ENCODE measurements at places on chromosomes 12 and 14.

GRCh38 chr12:54029529-54030441 lies 1.5 kb downstream of the HOXC6 start:
- DNase-seq, result no peak

DNA sequence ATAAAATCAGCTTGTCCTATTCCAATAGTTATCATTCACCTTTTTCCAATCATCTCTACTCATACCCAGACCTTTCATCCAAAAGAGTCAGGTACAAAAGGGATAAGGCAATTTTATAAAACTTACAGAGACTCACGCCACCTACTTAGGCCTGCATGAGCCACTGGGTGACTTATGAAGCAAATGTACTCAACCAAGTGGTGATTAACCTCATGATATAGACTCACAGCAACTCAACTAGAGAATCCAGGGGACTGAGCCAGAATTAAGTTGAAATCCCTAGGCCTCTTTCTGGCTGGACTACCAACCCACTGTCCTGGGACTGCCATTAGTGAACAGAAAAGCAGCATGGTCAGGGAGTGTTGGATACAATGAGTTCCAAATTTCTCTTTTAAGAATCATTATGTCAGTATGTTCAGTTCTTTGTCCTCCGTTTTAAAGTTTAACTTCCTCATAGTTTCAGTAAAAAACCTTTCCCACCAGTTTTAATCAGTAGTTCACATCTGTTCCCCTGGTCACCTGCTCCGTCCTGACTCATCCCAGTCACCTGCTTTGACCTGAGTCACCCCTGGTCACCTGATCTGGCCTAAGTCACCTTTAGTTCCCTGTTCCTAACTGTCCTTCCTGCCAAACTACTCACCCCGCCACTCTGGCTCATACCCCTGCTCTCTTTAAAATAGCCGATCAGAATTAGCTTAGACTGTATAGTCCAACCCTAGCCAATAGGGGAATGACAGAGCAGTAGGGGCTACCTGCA lies 36.8 kb downstream of the SPTSSA start:
- no peak for DNase-seq

GRCh38 chr14:53002576-53002975 lies 51.7 kb upstream of the FERMT2 start:
- no peak for DNase-seq

DNA sequence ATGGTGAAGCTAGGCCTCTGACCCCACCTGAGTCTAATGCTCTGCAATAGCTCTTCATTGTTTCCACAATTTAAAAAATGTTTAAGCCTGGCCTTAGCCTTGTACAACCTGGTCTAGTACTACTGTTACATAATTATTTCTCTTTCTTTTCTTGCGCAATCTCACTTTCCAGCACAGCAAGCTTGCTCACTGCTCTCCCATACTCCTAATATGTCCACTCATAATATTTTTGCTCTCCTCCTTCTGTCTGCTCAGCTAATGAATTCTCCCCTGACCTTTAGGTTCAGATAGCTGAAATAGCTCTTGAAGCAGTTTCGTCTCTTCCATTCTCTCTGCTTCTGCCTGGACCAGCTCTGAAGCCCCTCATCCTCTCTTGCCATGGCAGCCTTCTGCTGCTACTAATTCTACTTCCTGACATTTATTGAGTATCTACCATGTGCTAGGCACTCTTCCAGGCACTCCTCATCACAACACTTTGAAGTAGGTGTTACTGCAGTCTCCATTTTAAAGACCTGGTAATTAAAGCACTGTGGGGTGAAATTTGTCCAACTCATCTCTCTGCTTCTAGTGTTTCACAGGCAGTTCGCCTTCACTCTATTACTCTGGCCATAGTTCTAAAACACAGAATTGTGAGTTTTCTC lies 2.8 kb upstream of the SLC48A1 start:
- no peak for DNase-seq

DNA sequence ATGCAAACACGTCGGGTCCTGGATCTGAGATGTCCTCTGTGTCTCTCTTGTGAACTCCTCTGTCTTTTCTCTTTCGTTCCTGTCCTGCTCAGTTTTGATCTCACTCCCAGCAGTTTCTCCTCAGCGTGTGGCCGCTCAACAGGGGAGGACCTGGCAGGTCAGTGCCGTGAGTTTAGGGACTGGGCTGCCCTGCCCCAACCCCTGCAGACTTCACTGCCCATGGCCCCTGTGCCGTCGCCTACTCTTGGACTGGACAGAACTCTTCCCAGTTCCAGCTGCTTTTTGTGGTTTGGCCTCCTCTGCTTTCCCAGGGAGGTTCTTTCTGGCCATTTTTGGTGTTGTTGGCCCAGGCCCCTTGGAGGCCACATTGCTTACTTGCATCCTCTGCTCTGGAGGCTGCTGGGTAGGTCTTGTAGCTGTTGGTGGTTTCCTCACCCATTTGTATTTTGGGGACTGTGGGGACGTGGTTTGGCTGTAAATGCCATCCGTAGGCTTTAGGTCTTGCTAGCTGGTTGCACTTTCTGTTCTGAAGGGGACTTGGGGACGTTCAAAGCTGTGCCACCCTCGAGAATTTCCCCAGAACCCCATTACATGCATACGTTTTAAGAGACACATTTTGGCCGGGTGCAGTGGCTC lies 20.0 kb upstream of the DNAH10 start:
- no peak for DNase-seq

Measured in dermis blood vessel endothelial cell (primary cell).